ENCODE measurements at places on chromosomes 3 and 15. TPM values are rescaled to one million over a fixed set of nuclear protein-coding genes. Genes with fewer than 3 reads are reported as not detected.

DNA sequence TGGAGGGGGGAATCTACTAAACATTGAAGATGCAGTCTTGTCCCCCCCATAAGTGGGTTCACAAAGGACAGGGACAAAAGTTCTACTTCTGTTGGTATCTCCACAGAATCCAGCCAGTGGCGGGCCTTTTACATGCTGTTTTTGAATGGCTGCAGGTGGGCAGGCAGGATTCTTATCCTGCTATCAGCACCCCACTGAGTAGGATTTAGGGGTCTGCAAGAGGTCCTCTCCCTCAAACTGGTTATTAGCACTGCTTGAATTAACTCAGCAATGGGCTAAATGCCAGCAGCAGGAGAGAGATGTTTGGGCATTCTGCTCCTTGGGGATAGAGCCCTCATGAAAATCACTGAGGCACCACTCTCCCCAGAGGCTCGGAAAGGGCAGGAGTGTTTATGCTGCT lies 40.3 kb downstream of the SEMA5B start:
- no peak for DNase-seq

- DNase-seq: no peak
Observed at GRCh38 chr3:113039546-113039945, 48.8 kb downstream of the GTPBP8 start.

DNA sequence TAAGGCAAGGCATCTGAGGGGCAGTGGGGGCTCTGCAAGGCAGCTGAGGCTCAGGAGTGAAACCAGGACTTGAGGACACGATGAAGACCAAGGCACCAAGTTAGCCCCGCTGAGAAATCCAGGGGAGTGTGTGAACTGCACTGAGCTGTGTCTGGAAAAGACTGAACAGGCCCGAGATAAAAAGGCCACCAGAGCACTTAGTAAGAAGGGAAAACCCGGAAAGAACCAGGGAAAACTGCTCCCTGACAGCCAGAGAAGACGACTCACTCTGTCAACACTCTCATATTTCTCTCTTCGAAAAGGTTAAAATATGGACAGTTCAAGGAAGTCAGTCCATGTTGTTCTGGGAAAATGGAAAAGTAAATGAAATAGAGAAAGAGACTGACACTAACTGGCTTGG lies 109.0 kb downstream of the SEC22A start:
- no peak for DNase-seq

DNA sequence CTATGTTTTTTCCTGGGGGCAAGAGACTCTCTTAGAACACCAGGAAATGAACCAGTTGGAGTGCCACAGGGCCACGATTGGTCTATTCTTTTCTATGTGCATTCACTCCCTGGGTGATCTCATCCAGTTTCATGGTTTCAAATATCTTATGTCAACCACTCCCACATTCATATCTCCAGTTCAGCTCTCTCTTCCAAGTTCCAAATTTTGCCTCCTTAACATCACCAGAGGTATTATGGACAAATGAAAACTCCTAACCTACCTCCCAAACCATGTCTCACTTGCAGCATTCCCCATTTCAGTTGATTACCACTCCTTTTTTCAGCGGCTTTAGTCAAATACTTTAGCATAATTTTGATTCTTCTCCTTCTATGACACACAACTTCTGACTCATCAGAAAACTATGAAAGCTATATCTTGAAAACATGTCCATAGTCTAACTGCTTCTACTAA lies 203.1 kb upstream of the SEMA6D start:
- peak; percentile 20 for DNase-seq

DNA sequence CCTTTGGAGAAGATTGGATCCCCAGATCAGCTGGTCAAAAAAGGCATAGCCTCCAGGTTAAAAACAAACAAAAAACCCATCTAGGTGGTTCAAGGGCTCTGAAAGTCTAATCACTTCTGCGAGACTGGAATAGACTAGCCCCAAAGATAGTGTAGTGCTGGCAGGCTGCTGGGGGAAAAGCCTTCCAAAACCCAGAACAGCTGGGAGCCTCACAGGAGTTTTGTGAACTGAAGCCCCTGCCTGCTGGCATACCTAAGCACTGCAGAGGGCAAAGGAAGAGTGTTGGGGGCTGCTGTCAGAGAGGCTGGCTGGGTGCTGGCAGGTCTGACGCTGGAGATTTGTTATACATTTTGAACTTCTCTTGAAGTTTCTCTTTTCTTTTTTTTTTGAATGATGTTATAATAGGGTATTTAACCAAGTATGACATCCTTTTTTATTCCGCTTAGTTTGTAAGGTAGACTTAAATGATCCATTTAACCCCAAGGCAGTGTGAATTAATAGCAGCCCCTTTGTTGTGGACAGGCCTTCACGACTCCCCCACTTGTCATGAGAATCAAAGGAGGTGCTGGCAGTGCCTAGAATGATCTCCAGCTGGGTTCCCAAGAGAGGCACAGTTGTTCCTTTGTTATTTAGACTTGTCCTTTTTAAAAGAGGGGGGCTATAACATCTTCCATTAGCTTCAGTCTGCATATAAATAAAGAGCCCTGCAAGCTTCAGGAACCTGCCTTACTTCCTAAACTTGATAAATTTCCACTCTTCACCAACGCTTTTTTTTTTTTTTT lies 53.9 kb downstream of the CRTC3 start:
- no peak for DNase-seq

DNA sequence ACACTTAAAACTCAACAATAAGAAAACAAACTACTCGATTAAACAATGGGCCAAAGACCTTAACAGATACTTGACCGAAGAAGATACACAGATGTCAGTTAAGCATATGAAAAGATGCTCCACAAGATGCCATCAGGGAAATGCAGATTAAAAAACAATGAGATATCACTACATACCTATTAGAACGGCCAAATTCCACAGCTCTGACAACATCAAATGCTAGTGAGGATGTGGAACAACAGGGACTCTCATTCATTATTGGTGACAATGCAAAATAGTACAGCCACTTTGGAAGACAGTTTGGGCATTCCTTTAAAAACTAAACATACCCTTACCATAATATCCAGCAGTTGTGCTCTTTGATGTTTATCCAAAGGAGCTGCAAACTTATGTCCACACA lies 59.1 kb upstream of the UBE3A start:
- no peak for DNase-seq

DNA sequence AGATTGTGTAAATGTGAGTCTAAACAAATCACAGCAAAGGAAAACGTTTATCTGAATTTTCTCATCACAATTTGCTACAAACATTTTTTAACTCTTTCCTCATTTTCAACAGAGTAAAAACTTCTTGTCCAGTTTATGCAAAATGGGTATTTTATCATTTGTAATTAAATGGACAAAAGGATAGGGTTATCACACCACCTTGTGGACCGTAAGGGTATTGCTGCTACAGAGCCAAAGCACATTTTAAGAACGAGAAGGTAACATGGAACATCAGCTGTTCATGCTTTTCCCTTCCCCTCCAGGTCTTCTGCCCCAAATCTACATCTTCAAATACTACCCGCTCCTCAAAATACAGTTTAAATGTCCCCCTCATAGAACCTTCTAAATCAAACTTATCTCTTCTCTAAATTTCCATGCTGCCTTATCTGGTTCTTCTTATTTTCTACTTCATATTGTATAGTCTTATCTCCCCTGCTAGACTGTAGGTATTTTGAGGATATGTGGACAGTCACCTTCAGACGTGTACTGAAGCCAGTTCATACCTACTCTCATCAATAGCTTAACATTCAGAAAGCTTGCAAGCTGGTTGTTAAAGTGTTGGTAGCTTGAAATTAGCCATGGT lies 12.8 kb upstream of the SETMAR start:
- peak; percentile 44 for DNase-seq

DNA sequence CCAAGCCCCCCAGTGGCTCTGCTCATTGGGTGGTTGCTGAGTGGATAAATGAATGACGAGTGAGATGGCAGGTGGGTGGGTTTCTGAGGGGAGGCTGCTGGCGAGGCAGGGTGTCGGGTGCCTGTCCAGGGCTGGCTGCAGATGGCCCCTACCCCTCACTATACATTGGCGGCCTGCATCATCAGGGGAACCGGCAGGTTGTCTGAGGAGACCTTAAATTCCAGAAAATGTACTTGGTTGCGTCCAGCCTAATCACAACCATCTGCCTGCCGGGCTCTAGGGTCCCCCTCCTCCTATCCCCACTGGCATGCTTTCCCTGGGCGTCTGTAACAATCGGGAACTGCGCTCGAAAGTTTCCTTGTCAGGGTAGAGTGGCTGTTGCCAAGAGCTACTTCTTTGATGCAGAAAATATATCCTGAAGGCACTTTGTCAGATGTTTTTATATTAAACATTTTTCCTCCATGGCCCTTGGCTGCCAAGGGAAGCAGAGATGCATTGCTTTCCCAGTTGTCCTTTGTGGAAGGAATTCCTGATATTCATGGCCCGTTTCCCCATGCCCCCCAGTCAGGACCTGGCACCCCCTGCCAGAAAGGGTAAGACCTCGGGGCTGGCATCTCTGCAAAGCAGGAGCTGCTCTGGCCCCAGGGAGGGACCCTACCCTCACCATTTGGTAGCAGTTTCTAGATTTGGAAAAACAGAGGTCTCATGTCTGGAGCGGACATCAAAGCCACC lies 22.9 kb downstream of the SMAD6 start:
- DNase-seq: no peak

DNA sequence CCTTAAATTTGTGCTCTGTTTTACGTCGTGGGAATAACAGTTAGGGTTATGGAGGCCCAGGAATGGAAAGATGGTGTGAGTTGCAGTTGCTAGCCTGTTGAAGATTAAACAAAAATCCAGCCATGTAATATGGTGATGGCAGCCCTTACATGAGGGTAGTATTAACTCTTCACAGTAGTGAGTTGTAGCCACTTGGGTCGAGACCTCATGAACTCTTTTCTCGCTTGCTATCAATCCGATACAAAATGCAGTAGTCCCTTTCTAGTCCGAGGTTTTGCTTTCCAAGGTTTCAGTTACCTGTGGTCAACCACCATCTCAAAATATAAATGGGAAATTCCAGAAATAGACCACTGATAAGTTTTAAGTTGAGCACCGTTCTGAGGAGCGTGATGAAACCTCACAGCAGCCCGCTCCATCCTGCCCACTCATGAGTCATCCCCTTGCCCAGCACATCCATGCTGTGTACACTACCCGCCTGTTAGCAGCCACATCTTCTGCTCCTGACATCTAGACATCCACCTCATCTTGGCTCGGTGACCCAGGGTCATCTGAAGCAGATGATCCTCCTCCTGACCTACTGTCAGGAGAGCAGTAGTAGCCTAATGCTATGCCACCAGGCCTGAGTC lies 177.9 kb downstream of the CDIN1 start:
- DNase-seq: no peak

DNA sequence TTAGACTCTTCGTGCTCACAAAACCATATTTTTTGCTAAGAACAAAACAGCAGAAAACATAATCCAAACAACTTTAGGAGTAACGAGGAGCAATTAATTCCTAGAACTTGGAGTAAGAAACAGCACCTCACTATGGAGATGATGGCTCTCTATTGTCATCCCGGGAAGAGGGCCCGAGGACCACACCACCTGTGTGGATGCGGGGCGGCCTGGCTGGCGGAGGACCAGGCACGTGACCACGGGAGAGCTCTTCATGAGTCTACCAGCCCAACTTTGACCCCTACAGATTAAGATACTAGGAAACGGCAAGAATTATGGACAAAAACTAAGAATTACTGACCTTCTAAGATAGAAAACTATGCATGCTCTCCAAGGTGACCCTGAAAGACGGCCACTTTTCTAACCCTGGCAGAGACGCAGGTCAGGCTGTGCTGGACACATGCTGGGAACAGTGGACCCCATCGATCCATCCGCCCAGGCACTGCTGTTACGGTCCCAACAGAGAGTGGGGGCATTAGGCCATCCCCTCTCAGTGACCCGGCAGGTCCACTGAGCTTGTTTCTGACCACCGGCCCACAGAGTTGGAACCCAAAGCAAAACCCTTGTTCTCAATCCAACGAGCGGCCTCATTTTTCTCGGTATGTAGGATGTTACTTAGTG lies 13.1 kb upstream of the OCA2 start:
- no peak for DNase-seq

DNA sequence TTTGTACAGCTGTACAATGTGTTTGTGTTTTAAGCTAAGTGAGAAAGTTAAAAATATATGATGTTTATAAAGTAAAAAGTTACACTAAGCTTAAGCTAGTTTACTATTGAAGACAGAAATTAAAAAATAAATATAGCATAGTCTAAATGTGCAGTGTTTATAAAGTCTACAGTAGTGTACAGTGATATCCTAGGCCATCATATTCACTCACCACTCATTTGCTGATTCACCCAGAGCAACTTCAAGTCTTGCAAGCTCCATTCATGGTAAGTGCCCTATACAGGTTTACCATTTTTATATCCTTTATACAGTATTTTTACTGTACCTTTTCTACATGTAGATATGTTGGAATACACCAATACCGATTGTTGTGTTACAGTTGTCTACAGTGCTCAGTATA lies 553.2 kb upstream of the TBL1XR1 start:
- no peak for DNase-seq

GRCh38 chr15:69604072-69604411 lies 151.4 kb downstream of the RPLP1 start:
- DNase-seq: no peak

DNA sequence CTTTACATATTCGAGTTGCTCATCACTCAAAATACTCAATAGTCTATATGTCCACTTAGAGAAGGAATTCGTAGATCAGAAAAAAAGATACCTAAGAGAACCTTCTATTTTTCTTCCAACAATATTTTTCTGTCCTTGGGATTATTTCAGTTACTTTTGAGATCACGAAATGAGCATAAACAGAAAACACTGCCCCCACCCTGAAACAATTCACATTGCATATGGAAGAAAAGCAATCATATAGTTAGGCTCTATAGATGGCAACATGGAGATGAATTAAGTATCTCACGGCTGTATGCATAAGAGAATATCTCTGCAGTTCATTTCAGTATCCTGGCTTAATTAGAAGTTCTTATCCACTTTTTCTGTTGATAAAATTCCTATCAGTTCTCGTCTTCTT lies 391.1 kb downstream of the FGF12 start:
- no peak for DNase-seq

DNA sequence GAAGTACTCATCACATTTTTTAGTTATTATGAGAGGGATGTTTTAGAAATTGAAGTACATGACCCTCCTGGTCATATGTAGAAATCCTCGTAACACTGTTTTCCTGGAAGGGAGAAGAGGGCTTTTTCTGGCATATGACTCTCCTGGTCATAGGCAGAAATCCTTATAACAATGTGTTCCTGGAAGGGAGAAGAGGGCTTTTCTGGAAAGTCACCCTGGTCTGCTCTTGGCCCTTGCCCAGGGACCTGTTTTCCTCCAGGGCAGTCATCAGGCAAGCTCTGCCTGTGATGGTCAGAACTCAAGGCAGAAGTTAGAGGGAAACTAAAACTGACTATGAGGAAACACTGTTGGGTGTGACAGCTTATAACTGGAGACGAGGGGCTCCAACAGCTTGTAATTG lies 27.7 kb downstream of the LAMP3 start:
- no peak for DNase-seq

GRCh38 chr3:179929091-179929529 lies 107.6 kb downstream of the PEX5L start:
- peak; percentile 23 for DNase-seq

Gene CD86
- total RNA-seq: not detected

Gene ROBO2
- not detected for total RNA-seq

Gene GOLGA6A
- total RNA-seq: not detected

Gene ANKRD63
- not detected for total RNA-seq

Gene DNAH12
- 0.12 TPM for total RNA-seq

All from glomerular endothelial cell (primary cell).